ENCODE measurements at places on chromosomes 2 and 18.

DNA sequence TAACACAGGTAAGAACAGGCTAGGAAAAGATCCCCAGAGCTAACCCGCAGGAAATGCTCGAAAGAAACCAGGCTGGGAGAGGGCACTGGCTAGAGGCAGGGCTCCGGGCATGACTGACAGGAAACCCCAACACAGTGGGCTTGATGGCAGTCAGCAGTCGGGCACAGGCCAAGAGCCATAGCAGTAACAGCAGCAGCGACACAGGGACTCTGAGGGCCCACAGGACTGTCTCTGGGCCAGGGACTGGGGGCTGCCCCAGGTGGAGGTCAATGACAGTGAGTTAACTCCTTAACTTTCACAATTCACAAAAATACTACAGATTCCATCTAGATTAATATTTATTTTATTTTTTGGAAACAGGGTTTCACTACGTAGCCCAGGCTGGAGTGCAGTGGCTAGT is 37.3 kb upstream of the ASPRV1 start:
- no peak for DNase-seq

GRCh38 chr2:169999054-169999453 is 171.8 kb downstream of the UBR3 start:
- no peak for DNase-seq

- no peak for DNase-seq
These were observed 64.0 kb upstream of the ZNF516 start for GRCh38 chr18:76558881-76559667.

DNA sequence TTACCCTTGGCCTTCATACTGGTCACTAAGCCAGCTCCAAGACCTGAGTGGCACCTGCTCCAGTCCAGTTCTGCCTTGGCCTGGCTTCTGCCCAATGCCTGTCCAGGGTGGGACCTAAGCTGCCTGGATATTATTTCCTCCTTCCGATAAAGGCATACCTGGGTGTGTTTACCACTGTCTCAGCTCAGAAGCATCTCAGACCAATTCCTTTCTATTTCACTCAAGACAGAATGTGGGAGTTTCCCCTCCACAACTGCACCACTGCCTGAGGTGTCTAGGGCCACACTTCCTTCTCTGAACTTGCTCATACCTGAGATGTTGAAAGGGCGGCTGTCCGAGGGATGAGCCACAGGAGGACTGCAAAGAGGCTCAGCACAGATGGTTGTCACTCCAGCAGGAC is 18.4 kb upstream of the CAB39 start:
- DNase-seq: no peak

GRCh38 chr2:101587251-101587650 is 110.3 kb upstream of the MAP4K4 start:
- no peak for DNase-seq

- DNase-seq: no peak
These were observed 29.9 kb downstream of the PCARE start for GRCh38 chr2:29044459-29044858.

- no peak for DNase-seq
These were observed 39.4 kb upstream of the RND3 start for GRCh38 chr2:150526827-150527226.

DNA sequence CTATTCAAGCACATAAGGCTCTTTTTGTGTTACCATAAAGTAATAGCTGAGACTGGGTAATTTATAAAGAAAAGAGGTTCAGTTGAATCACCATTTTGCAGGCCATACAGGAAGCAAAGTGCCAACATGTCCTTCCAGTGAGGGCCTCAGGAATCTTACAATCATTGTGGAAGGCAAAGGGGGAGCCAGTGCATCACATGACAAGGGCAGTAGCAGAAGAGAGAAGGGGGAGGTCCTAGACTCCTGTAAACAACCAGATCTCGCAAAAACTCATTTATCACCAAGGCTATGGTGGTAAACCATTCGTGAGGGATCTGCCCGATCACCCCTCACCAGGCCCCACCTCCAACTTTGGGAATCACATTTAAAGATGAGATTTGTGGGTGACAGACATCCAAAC is 16.7 kb downstream of the DSG4 start:
- no peak for DNase-seq

DNA sequence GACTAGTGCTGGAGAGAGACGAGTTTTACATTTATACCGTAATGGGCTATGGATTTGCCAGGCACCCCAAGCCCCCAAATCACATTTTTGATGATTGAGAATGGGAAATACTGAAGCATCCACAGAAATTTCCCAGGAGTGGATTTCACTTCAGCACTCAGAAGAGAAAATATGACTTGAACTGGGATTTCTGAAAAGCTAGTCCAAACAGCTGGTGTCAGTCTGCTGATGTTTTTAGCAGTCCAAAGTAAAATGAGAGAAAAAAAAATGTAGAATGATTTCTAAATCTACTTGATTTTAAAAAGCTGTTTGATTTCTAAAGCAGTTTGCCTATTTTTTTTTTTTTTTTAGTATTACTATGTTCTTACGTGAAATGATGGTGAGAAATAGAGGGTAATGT is 105.0 kb downstream of the PLEKHM3 start:
- no peak for DNase-seq

- no peak for DNase-seq
These were observed 3.8 kb downstream of the TGIF1 start for GRCh38 chr18:3453540-3454364.

DNA sequence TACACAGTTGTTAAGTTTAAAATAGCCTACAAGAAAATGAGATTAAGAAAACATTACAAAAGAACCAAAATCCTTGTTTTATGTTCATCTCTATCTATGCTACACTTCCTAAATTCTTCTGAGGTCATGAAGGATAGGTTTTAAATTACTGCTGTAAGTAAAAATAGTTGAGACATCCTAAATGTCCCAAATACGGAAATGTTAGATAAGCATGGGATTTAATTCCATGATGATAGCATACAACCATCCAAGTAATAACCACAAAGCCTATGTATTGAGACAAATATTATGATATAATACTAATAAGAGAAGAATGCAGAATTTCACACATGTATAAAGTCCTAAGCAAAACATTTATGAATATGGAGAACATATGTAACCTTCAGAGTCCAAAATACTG is 34.1 kb downstream of the PIEZO2 start:
- DNase-seq: no peak

GRCh38 chr18:76364282-76365259 is 130.5 kb downstream of the ZNF516 start:
- DNase-seq: no peak

DNA sequence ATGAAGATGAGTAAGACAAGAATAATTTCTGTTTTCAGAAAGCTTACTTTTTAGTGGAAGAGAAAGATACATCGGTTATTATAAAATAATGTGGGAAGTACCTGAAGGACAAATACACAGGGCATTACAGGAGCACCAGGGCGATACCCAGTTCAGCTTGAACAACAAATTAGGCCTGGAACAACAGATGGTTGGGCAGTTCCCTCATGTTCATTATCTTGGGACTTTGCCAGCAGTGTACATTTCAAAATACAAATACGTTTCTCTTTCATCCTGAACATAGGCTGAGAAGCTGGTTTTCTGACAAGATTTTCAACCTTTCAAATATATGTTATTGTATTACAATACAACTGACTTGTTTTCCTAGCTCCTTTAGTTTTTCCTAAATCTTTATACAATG is 79.6 kb downstream of the TGIF1 start:
- no peak for DNase-seq

- DNase-seq: no peak
These were observed 88.4 kb upstream of the CELF4 start for GRCh38 chr18:37654034-37654433.

- no peak for DNase-seq
These were observed 99.8 kb downstream of the METTL4 start for GRCh38 chr18:2471523-2471922.

DNA sequence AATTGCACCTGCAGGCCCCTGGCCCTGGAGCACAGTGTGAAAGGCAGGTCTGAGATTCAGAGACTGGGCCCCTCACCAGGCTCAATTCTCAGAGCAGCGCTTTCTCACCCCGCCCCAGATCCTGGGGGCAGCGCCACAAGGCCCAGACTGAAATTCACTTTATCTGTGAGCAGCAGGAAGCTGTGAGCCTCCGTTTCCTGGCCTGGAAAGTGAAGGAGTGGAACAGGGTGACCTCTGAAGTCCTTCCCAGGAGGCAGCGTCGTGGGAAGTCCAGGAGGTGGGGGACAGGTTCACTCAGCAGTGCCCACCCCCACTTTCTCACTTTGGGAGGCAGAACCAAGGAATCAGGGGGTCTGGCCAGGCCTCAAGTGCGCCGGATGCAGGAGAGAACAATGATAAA is 235.4 kb downstream of the NDUFA10 start:
- no peak for DNase-seq

DNA sequence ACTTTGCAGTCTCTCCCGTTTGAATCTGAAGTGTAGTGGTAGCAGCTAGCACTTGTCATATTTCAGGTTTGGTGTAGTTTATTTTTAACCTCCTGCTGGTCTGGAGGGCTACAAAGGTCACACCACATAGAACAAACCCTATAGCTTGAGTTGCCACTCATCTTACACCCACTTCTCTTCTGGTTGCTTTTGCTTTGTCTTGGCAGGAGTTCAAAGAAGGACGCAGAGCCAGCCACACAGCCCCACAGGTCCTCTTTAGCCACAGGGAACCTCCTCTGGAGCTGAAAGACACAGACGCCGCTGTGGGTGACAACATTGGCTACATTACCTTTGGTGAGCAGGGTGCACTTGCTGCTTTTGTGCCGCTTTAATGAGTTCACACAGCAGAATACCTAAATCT is 15.6 kb upstream of the GPBAR1 start:
- no peak for DNase-seq

DNA sequence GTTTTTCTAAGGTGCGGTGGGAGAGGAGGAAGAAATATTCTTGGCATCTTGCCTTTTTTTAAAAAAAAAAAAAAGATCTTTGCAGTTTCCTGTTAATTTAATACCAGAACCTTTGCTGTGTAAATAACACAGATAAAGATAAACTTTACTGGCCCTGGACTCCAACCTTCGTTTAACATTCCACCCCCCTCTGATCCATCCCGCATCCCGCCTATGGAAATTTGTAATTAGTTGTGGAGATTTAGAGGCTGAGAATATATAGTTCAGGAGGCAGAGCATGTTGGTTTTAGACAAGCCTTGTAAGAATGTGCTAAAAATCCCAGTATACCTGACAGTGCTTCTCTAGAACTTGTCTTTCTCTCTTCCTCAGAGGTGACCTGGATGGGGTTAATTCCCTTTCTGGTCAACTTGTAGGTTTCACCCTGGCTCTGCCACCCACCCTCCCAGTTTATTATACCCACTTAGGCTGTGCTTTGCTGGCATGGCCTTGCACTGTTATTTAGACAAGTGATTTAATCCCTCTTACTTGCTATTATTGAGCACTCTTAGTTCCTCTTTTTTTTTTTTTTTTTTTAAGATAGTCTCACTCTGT is 2.9 kb upstream of the C2orf72 start:
- DNase-seq: no peak

GRCh38 chr2:20632446-20632990 is 18.4 kb downstream of the HS1BP3 start:
- DNase-seq: no peak

- no peak for DNase-seq
These were observed 8.9 kb downstream of the STAM2 start for GRCh38 chr2:152166633-152167032.

DNA sequence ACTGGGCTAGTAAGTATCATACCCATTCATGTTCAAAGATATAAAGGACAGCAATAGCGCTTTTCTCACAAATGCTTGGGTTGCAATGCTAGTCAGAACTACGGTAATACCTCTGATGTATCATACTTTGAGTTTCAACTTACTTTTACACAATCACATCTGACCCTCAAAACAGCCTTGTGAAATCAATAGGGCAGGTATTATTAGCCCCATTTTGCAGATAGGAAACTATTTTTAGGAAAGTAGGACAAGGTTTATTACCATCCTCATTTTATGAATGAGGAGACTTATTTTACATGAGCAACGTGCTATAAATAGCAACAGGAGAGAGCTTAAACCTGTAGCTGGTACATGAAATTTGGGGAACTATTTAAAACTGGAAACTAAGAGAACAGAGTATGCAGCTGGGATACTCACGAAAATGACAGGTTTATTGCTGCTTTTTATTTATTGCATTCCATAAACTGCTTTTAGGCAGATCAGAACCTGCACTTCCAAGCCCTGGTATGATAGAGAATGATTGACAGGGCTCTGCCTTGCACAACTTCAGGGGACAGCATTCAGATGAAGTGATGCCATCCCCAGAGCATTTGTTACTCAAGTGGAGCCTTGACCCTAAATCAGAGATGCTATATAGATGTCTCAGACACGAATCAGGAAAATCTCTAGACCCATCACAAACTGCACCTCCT is 42.4 kb upstream of the PPM1B start:
- DNase-seq: no peak

DNA sequence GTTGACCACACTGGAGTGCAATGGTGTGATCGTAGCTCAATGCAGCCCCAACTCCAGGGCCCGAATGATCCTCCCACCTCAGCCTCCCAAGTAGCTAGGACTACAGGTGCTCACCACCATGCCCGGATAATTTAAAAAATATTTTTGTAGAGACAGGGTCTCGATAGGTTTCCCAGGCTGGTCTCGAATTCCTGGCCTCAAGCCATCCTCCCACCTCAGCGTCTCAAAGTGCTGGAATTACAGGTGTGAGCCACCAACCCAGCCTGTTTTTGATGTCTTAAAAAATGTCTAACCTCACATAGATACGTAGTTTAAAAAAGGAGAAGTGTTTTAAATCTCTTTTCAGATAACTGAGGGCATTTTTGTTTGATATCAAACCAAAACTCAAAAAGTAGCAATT is 37.6 kb downstream of the IMPA2 start:
- DNase-seq: no peak

DNA sequence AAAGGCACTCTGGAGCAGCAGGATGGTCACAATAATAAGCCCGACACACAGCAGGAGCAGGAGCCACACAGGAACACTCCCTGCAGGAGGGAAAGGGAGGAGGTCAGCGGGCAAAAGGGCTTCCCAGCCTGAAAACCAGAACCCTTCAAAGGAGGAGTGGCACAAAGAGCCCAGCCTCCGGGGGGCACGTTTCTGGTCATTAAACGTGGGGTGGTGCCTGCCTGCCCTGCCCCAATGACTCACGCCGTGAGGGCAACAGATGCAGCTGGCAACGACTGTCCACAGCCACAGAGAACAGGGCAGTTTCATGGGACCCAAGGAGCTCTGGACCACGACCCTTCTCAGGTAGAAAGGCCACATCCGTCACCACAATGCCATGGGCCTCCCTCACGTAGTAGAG is 3.0 kb downstream of the PREB start:
- no peak for DNase-seq

GRCh38 chr2:241081190-241081642 is 20.9 kb downstream of the MTERF4 start:
- no peak for DNase-seq

GRCh38 chr18:45974088-45974536 is 7.0 kb upstream of the EPG5 start:
- peak; percentile 42 for DNase-seq
